ENCODE measurements at places on chromosomes 2 and 18. TPM values are rescaled to one million over a fixed set of nuclear protein-coding genes. Genes with fewer than 3 reads are reported as not detected.

The SEPTIN10 gene
- total RNA-seq: 8.4 TPM

The DES gene
- total RNA-seq: not detected

The CTLA4 gene
- total RNA-seq: 245 TPM

The PXDN gene
- not detected for total RNA-seq

The OSBPL1A gene
- 2.4 TPM for total RNA-seq

The DIPK1C gene
- total RNA-seq: not detected

The NT5C1B gene
- not detected for total RNA-seq

The IL1R1 gene
- 20.4 TPM for total RNA-seq

The IL37 gene
- not detected for total RNA-seq

- peaks cover 7% of the 10 kb centered on the region for H3K27me3 ChIP-seq
These were observed 22.2 kb upstream of the YWHAQ start for GRCh38 chr2:9652898-9653479.

- H3K4me3 ChIP-seq: no peak overlapping the region
- peaks cover 3% of the 10 kb centered on the region for H3K27me3 ChIP-seq
- no peak for DNase-seq
- peaks cover 2% of the 10 kb centered on the region for H3K4me1 ChIP-seq
- H3K27ac ChIP-seq: no peak overlapping the region
These were observed 200.1 kb downstream of the BCL11A start for GRCh38 chr2:60353406-60353800.

GRCh38 chr2:128537646-128538045, 219.0 kb upstream of the HS6ST1 start:
- H3K27ac ChIP-seq: no peak overlapping the region
- no peaks in the 10 kb centered on the region for H3K4me1 ChIP-seq
- H3K27me3 ChIP-seq: peaks cover 2% of the 10 kb centered on the region
- H3K36me3 ChIP-seq: no peaks in the 10 kb centered on the region
- H3K4me3 ChIP-seq: no peak overlapping the region

GRCh38 chr2:42844901-42845821, 52.8 kb upstream of the HAAO start:
- no peaks in the 10 kb centered on the region for H3K27me3 ChIP-seq
- no peak for DNase-seq
- H3K4me3 ChIP-seq: no peak overlapping the region
- H3K27ac ChIP-seq: no peak overlapping the region

- H3K4me3 ChIP-seq: no peak overlapping the region
- H3K27me3 ChIP-seq: no peaks in the 10 kb centered on the region
- peaks cover 67% of the 10 kb centered on the region for H3K36me3 ChIP-seq
These were observed 32.6 kb downstream of the ANKMY1 start for GRCh38 chr2:240524963-240525718.

DNA sequence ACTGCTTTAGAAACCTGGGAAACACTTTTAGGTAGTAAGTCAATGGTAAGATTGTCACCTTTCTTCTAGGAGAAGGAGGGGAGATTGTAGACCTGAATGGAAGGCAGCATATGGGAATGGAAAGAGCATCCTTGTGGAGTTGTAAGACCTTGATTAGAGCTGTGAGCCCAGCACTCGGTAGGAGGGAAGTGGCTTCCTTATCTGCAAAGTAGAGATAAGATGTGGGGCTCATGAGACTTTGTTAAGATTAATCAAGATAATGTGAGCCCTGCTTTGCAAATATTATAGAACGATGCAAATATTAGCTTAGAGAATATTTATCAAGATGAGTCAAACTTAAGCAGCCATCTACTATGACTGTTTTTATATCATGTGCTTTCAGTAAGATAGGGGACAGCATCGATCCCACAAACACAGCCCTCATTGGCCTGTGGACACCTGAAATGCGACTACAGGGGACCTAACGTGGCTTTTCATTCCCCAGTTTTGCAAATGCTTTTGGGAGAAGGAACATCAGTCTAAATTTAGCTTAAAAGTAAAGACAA, 243.7 kb downstream of the LTBP1 start:
- no peaks in the 10 kb centered on the region for H3K36me3 ChIP-seq
- H3K4me1 ChIP-seq: no peaks in the 10 kb centered on the region
- no peak overlapping the region for H3K4me3 ChIP-seq
- H3K27ac ChIP-seq: no peak overlapping the region

DNA sequence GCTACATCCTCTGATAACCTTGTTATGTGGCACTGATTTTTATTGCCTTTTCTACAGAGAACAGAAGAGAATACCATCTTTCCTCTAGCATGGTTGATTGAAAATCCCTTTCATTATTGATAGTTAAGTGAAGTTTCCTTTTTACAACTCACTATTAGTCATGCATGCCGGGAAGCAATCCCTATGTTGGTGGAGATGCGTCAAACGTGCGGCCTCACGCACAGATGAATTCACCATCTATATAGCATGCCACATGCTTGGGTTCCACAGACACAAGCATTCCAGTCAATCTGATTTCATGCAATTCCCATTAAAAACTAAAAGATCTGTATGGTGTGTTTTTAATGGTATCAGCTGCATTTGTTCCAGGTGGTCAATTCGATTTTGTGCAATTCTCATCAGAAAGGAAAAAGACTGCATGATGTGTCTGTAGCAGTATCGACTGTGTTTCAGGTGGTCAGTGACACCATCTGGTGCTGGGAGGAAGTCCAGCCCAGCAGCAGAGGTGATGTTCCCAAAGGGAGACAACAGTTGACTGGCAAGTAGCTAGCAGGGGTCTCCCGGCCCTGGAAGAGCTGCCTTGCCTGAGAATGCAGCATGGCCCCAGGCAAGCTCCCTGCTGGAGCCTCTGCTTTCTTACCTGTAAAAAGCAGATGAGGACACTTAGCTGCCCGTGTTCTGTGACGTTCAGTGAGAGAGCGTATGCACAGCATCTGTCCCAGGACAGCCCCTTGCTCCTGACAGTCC, 151.3 kb upstream of the NCK2 start:
- no peak overlapping the region for H3K4me3 ChIP-seq
- no peaks in the 10 kb centered on the region for H3K27me3 ChIP-seq
- peaks cover 4% of the 10 kb centered on the region for H3K36me3 ChIP-seq
- H3K4me1 ChIP-seq: peaks cover 7% of the 10 kb centered on the region
- no peak for DNase-seq

- H3K27ac ChIP-seq: no peak overlapping the region
- H3K4me1 ChIP-seq: no peaks in the 10 kb centered on the region
- no peaks in the 10 kb centered on the region for H3K27me3 ChIP-seq
- no peak for DNase-seq
- H3K4me3 ChIP-seq: no peak overlapping the region
These were observed 220.5 kb downstream of the PIEZO2 start for GRCh38 chr18:10928772-10929373.

DNA sequence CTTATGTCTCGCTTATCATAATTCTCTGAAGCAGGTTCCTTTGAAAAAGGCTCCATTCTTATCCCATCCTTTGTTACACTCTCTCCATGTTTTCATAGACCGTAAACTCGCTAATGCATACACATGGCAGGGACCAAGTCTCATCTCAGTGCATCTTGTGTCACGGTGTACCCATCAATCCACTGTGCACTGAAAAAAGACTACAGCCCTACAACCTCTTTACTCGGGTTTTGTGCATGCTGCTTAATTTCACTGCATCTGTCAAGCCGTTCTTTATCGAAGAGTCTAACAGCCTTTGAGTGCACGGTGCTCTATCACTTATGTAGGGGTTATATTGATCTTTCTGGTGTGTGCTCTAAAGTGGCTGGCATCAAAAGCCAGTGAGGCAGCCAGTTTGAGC, 302.9 kb upstream of the ERBB4 start:
- no peak overlapping the region for H3K4me3 ChIP-seq
- DNase-seq: no peak
- no peaks in the 10 kb centered on the region for H3K36me3 ChIP-seq
- H3K4me1 ChIP-seq: no peaks in the 10 kb centered on the region

DNA sequence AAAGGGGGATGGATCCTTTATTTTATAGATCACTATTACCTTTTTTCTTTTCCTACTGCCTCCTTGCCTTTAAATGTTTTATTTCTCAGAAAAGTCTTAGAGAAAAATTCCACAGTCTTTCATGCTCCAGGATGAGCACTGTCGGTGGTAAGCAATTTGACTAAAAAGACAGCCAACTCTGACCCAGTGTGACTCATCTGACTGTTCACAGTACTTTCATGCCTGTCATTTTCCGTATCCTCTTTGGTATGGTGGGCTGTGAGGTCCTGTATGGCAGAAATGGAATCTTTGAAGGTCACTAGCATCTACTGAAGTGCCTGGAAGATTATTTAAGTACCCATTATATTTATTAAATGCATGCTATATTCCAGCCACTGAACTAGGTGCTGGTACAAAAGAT, 2.1 kb upstream of the RFTN2 start:
- H3K4me1 ChIP-seq: no peaks in the 10 kb centered on the region
- peaks cover 9% of the 10 kb centered on the region for H3K27me3 ChIP-seq
- H3K4me3 ChIP-seq: no peak overlapping the region

DNA sequence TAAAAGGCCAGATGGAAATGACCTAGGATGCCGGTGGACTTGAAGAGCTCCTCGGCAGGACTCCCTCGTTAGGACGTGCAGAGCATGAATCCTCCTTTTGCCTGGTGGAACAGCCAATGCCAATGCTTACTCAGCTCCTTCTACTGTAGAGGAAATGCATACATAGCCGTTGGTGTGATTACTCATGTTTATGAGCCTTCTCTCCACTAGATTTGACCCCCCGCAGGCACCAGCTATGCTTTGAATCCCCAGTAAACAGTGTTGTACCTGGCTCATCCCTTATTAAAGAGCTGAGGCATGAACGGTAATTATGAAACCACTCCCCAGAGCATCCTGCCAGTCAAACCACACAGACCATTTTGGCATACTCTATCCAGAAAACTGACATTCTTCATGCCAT, 172.8 kb downstream of the ANTXR1 start:
- no peak overlapping the region for H3K4me3 ChIP-seq
- no peaks in the 10 kb centered on the region for H3K4me1 ChIP-seq
- DNase-seq: no peak

GRCh38 chr2:213723707-213724106, 439.4 kb downstream of the SPAG16 start:
- DNase-seq: no peak
- H3K4me1 ChIP-seq: no peaks in the 10 kb centered on the region
- H3K27me3 ChIP-seq: no peaks in the 10 kb centered on the region
- H3K27ac ChIP-seq: no peak overlapping the region

GRCh38 chr2:210399440-210400041, 77.0 kb downstream of the LANCL1 start:
- H3K4me3 ChIP-seq: no peak overlapping the region
- no peaks in the 10 kb centered on the region for H3K4me1 ChIP-seq
- no peaks in the 10 kb centered on the region for H3K27me3 ChIP-seq
- H3K36me3 ChIP-seq: no peaks in the 10 kb centered on the region

- no peaks in the 10 kb centered on the region for H3K4me1 ChIP-seq
- H3K36me3 ChIP-seq: no peaks in the 10 kb centered on the region
- H3K27me3 ChIP-seq: no peaks in the 10 kb centered on the region
- H3K27ac ChIP-seq: no peak overlapping the region
- no peak overlapping the region for H3K4me3 ChIP-seq
- DNase-seq: no peak
These were observed 759.7 kb upstream of the FANCL start for GRCh38 chr2:59000796-59001195.

DNA sequence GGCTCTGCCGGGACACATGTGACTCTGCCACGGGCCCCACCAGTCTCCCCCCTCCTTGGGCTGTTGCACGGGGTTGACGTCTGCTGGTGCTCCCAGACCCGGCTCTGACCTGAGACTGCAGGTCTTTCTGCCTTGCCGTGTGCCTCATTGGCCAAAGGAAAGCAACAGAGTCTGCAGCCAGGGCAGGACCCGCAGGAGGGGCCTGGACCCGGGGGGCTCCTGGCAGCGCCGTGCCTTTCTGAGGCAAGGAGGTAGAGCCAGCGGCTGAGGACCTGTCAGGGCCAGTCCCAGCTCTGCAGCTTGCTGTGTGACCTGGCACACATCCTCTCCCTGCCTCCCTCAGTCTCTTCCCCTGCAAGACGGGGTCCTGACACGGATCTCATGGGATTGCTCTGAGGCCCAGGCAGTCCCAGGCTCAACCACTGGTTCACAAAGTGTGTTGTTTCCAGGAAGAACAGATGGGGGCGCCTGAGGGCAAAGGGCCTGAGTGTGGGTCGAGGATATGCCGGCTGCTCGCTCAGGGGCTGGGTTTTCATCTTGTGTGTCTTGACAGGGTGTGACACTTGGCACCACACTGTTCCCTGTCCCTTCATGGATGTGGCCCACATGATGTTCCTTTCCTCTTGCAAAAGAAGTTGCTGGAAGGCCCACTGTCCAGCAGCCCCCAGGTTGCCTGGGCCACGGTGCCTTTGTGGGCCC, 9.0 kb downstream of the CAPN10 start:
- peak; percentile 46 for DNase-seq
- peaks cover 2% of the 10 kb centered on the region for H3K36me3 ChIP-seq
- no peaks in the 10 kb centered on the region for H3K27me3 ChIP-seq
- H3K27ac ChIP-seq: no peak overlapping the region
- no peaks in the 10 kb centered on the region for H3K4me1 ChIP-seq

- H3K36me3 ChIP-seq: no peaks in the 10 kb centered on the region
- H3K27me3 ChIP-seq: no peaks in the 10 kb centered on the region
- no peak overlapping the region for H3K27ac ChIP-seq
- DNase-seq: no peak
- H3K4me1 ChIP-seq: no peaks in the 10 kb centered on the region
These were observed 641.7 kb upstream of the NRXN1 start for GRCh38 chr2:51673628-51674027.

GRCh38 chr2:9100080-9100876, 96.8 kb upstream of the MBOAT2 start:
- H3K27me3 ChIP-seq: peaks cover 10% of the 10 kb centered on the region
- H3K36me3 ChIP-seq: no peaks in the 10 kb centered on the region
- DNase-seq: no peak
- no peak overlapping the region for H3K27ac ChIP-seq
- no peaks in the 10 kb centered on the region for H3K4me1 ChIP-seq

DNA sequence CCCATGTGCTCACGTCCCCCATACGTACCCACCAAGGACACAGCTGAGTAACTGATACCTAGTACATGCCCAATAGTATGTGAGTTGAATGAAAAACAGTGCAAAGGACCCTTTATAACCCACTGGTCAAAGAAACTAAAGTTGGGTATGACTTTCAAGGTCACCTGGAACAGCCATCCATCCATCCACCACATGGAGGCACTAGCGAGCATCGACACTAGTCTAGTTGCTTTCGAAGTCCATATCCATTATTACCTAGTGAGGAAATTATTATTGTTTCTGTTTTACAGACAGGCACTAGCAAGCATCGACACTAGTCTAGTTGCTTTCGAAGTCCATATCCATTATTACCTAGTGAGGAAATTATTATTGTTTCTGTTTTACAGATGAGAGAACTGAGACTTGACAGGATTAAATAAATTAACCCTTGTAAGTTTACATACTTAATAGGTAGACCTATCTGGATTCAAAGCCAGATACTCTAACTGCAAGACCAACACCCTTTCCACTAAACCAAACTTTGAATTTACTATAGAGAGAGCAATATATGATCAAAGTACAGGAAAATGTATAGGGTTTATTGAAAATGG, 233.7 kb downstream of the METTL4 start:
- no peak overlapping the region for H3K4me3 ChIP-seq
- H3K4me1 ChIP-seq: no peaks in the 10 kb centered on the region
- DNase-seq: peak; percentile 61
- no peaks in the 10 kb centered on the region for H3K36me3 ChIP-seq
- H3K27me3 ChIP-seq: peaks cover 14% of the 10 kb centered on the region

Measured in activated CD4-positive, alpha-beta memory T cell treated with anti-CD3 and anti-CD28 coated beads for 36 hours (primary cell).